ENCODE measurements at places on chromosomes 1 and 21.

DNA sequence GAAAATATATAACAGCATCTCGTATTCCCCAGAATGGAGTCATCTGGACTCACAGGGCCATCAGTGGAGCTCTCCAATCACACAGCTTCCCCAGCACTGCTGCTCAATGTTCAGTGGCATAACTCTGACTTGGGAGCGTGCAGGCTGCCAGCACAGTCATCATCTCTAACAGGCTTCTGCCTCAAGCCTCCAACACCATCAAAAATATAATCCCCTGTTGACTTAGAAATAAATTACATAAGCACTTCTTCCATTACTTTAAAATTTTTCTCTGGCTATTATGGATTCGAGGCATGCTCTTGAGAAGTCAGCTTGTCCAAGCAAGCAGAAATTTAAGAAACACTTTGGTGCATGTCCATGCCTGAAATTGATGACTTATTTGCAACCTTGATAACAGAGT lies 6.2 kb downstream of the DUSP23 start:
- no peak for DNase-seq

GRCh38 chr1:215421744-215422143 lies 145.4 kb upstream of the KCTD3 start:
- DNase-seq, result no peak

DNA sequence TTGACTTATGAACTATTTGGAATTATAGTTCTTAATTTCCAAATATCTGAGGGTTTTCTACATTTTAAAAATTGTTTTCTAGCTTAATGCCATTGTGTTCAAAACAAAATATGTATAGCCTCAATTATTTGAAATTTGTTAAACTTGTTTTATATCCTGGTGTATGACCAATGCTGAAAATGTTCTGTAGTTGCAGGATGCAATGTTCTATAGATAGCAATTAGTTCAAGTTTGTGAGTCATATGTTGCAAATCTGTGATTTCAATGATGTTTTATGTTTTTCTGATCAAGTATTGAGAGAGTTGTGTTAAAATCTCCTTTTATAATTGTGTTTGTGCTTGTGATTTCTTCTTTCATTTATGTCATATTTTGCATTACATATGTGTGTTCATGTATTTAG lies 517.5 kb downstream of the ADGRL2 start:
- DNase-seq, result no peak

- DNase-seq, result no peak
Observed at GRCh38 chr1:232149287-232150201, 480.4 kb downstream of the SIPA1L2 start.

DNA sequence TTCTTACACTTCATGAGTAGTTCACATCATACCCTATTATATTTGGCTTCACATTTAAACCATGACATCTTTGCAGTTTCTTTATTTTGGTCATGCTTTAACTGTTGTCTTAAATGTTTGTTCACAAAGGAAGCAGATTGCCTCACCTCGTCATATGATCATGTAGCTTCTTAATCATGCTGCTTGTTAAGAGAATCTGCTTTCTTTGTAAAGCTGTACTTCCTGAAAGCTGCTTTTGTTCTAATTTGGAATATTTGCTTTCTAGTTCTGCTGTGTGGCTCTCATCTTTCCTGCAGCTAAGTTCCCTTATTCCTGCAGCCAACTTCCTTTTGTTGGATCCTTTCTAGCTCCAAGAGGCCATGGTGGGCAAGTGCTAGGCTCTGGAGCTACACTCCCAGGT lies 62.9 kb upstream of the SIM2 start:
- no peak for DNase-seq

DNA sequence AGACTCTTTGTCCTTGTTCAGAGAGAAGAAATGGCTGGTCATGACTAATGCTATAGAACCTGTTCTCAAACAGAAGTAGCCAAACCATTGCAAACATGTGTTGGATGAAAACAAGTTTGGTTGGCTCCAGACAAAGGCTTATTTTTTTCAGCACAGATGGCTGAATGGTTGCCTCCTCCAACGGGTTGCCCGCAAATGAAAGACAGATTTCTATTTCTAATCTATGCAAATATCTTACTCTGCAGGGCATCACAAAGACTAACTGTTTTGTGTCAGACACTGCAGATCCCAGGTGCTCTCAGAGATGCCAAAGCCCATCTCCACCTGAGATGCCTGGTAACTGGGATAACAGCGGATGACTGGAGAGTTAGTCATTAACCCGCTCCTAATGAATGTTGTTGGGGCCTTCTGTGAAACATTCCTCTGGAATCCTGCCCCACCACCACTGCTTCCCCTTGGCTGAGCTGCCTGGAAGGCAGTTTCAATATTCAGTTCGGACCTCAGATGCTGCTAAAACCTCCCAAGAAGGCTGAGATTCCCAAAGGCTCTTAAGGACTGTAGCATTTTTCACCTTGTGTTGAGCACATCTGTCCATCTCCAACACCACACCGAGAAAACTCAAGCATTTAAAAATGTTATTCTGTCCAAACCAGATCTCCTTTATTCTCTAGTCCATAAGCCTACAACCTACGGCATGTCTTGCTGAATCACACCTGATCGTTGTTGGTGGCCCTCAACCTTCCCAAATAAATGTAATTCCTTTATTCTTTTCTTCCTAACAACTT lies 104.4 kb downstream of the PTPN14 start:
- DNase-seq, result no peak

All from T-helper 9 cell (primary cell).